ENCODE measurements at places on chromosomes 7 and 10. TPM values are rescaled to one million over a fixed set of nuclear protein-coding genes. Genes with fewer than 3 reads are reported as not detected.

GRCh38 chr10:119113751-119114732 is 10.1 kb downstream of the DENND10 start:
- DNase-seq, result no peak

PAPOLB gene
- not detected for polyA plus RNA-seq

- DNase-seq, result no peak
Measured at GRCh38 chr7:94998266-94999068, 91.1 kb downstream of the PPP1R9A start.

GRCh38 chr10:24929056-24929544 is 23.3 kb downstream of the PRTFDC1 start:
- no peak for DNase-seq

DNA sequence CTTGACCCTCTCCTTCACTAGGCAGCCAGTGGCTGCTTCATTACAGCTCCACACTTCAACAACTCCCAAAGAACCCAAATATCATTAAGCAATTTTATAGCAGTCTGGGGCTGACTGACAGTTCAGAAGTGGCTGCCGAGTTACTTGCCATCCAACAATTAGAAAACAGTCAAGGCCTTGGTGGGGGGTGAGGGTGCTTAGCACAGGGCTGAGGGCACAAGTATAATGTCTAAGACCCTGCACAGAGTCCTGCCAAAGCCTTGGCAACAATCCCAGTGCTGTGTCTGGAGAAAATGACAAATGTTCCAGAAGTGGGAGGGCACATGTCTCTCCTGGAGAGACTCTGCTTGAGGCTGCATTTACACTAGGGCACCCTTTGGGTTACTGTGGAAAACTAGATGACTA is 71.1 kb downstream of the CXCL12 start:
- DNase-seq, result no peak

TUBAL3 gene
- polyA plus RNA-seq, result 6.0 TPM
